ENCODE measurements at places on chromosomes 3 and 15. TPM values are rescaled to one million over a fixed set of nuclear protein-coding genes. Genes with fewer than 3 reads are reported as not detected.

- no peaks in the 10 kb centered on the region for H3K36me3 ChIP-seq
- H3K4me1 ChIP-seq, result no peaks in the 10 kb centered on the region
- H3K27ac ChIP-seq, result no peak overlapping the region
- H3K4me3 ChIP-seq, result no peak overlapping the region
- DNase-seq, result no peak
- H3K27me3 ChIP-seq, result no peaks in the 10 kb centered on the region
Measured at GRCh38 chr3:8914491-8914890, 48.8 kb downstream of the RAD18 start.

GRCh38 chr15:63301088-63301487, 23.7 kb downstream of the APH1B start:
- H3K4me1 ChIP-seq, result no peaks in the 10 kb centered on the region
- no peak overlapping the region for H3K27ac ChIP-seq
- H3K36me3 ChIP-seq, result peaks cover 17% of the 10 kb centered on the region
- no peaks in the 10 kb centered on the region for H3K27me3 ChIP-seq
- H3K4me3 ChIP-seq, result no peak overlapping the region

DNA sequence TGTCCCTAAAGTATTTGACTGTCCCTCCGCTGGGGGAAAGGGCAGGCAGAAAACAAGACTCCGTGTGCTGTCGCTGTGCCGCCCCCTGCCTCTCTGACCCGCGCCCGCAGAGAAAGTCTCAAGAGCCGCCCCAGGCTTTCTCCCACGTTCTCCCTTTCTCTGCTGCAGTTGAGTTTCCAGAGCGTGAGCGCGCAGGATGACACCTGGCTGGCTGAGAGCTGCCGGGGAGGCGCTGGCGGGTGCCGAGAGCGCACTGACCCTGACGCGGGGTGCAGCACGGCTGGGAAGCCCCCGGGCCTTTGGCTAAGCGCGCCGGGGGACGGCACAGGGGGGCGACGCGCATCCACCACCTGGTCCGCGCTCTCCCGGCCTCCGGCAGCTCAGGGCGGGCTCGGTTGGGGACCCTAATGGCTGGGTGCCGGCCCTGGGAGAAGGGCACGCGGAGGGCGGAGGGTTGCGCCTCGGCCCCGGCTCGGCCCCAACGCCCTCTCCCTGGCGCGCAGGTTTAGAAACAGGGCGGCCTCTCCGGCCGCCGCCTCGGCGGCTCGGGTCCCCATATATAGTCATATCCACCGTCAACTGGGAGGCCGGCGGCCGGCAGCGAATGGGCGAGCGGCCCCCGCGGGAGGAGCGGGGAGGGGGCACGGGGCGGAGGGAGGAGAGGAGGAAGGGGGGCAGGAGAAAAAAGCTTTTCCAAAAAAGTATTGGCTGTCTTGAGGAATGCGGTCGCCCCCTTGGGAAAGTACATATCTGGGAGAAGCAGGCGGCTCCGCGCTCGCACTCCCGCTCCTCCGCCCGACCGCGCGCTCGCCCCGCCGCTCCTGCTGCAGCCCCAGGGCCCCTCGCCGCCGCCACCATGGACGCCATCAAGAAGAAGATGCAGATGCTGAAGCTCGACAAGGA, at the start of gene TPM1:
TSS of gene TPM1 (plus strand) at position 774 of the 903 bp plus-strand sequence. CDS start at position 857, 83 bp downstream.
- H3K36me3 ChIP-seq, result no peaks in the 10 kb centered on the region
- peak within 1 kb of the TSS; percentile 17 for H3K4me3 ChIP-seq
- H3K27me3 ChIP-seq, result peaks cover 45% of the 10 kb centered on the region
- H3K4me1 ChIP-seq, result peaks cover 14% of the 10 kb centered on the region
- no peak for DNase-seq

DNA sequence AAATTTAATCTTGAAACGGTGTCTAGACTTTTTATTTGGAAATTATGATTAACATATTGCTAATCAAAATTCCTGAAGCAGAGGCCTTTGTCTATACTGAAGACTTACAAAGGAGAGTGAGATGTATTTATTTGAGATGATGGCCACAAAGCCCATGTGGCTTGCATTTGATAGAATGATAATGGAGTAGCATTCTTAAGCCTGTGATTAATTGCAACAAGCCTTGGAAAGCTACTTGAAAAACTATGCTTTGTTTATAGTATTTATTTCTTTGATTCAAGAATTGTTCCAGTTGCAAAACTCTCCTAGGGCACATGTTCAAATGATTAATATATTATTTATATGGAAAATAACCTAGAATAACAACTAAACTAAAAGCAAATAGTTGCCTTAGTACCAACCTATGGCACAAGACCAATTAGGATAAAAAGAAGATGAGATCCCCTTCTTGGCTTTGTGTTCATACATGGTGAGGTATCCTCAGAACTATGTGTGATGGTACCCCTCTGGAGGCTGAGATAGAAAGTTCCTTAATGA, 244.1 kb upstream of the TBL1XR1 start:
- H3K4me1 ChIP-seq, result no peaks in the 10 kb centered on the region
- no peaks in the 10 kb centered on the region for H3K36me3 ChIP-seq
- no peak overlapping the region for H3K27ac ChIP-seq
- no peak for DNase-seq

- H3K4me3 ChIP-seq, result no peak overlapping the region
- H3K27ac ChIP-seq, result no peak overlapping the region
- H3K4me1 ChIP-seq, result peaks cover 4% of the 10 kb centered on the region
- DNase-seq, result no peak
Measured at GRCh38 chr15:79960502-79961212, 10.3 kb downstream of the BCL2A1 start.

Gene LRRN1
- 0.22 TPM for total RNA-seq

Gene VIPR1
- 93.6 TPM for total RNA-seq

Gene BRPF1
- 40.5 TPM for total RNA-seq
